ENCODE measurements at places on chromosomes 16 and 17.

DNA sequence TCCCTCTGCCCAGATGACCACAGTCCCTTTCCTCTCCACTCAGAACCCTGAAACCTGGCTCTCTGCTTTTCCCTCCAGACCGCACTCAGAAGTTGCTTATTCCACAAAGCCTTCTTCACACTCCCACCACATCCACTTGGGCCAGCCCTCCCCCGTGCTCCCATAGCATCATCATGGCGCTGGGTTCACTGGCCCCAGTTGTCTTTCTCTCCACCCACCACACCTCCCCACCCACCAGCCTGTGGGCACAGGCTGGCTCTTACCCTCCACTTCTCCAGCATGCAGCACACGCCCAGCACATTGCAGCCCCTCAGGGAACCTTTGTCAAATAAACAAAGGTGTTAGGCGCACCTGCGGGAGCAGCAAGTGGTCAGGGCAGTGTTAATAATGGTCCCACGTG is 130.0 kb downstream of the KATNIP start:
- DNase-seq: no peak

GRCh38 chr16:81318711-81319110 is 3.9 kb downstream of the GAN start:
- DNase-seq: no peak

DNA sequence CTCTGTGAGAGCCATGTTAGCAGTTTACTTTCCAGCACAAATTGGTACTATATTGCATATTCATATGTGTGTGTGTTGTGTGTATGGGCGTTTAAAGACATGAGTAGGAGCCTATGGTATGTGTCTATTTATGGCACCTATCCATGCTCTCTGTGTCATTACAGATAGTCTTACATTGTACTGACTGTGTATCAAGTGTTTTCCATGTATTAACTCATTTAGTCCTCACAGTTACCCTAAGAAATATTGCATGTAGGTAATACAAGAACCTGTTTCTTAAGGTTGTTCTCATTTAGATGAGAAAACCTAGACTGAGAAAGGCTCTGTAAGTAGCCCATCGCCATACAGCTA is 1.6 kb downstream of the ALG1 start:
- no peak for DNase-seq

DNA sequence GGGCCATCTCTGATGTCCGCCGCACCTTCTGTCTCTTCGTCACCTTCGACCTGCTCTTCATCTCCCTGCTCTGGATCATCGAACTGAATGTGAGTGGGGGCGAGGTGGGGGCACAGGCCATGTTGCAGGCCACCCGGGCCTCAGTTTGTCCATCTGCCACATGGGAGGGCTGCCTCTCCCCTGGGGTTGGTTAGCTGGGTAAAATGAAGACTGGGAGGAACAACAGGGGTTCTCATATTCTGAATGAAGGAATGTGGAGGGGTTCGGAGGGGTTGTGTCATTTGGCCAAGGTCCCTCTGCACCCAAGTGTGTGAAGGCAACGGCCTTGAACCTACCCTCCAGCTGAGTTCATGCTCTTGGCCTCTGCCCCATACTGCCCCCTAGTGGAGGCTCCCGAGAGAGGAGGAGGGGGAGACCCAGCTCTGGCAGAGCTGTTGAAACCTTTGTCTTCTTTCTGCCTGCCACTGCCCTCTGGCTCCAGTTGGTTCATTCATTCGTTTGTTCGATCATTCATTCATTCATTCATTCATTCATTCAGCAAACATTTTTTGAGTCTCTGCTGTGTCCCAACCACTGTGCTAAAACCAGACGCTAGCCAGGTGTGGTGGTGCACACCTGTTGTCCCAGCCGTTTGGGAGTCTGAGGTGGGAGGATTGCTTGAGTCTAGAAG is 11.4 kb upstream of the TCAP start:
- DNase-seq: peak; percentile 60

- no peak for DNase-seq
Measured at GRCh38 chr17:37292429-37293139, 83.2 kb upstream of the C17orf78 start.

DNA sequence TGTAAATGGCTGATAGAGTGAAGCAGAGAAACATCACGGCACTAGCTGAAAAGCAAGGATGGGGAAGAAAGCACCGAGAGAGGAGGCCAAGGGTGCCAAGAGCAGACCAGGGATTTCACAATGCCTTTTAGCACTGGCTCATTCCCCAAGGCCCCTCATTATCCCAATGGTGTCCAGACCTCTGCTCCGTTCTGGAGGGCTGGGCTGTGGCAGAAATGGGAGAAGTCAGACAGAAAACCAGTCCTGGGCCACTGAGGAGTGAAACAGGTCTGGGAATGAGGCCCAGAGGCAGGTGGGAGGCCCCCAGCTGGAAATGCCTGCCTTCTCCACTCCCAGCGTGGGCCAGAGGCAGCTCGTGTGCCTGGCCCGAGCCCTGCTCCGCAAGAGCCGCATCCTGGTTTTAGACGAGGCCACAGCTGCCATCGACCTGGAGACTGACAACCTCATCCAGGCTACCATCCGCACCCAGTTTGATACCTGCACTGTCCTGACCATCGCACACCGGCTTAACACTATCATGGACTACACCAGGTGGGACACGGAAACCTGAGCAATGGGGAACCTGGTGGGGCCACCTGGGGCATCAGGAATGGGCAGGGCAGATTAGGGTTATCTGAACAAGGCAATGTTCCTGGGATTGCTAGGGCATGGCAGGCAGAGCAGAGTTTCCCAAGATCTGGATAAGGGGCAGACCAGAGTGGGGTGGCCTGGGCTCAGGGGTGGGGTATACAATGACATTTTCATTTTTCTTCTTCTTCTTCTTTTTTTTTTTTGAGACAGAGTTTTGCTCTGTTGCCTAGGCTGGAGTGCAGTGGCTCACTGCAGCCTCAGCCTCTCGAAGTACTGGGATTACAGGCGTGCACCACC is 20.3 kb downstream of the ANKRD40 start:
- no peak for DNase-seq

GRCh38 chr16:10168258-10168657 is 14.0 kb downstream of the GRIN2A start:
- DNase-seq: no peak

Measured in activated CD4-positive, alpha-beta T cell treated with anti-CD3 and anti-CD28 coated beads for 1 hour (primary cell).